Fibroblast of villous mesenchyme (primary cell): ENCODE measurements at places on chromosomes 13 and 19. TPM values are rescaled to one million over a fixed set of nuclear protein-coding genes. Genes with fewer than 3 reads are reported as not detected.
A peak's percentile ranks its signal among the peaks of the same experiment; 100 is the strongest.

The PALM gene
- total RNA-seq, result 0.32 and 1.7 TPM in 2 replicates

The KLF16 gene
- total RNA-seq, result 10.4 and 16.8 TPM in 2 replicates

The GRK1 gene
- not detected in 2 replicates for total RNA-seq

The ASF1B gene
- 8.1 and 8.2 TPM in 2 replicates for total RNA-seq

The ICAM1 gene
- 75.1 and 244 TPM in 2 replicates for total RNA-seq

The PTGIR gene
- 3.5 and 5.5 TPM in 2 replicates for total RNA-seq

The IL11 gene
- total RNA-seq, result 3.0 and 5.2 TPM in 2 replicates

The MICU2 gene
- total RNA-seq, result 42.8 and 56.6 TPM in 2 replicates

The KLK11 gene
- total RNA-seq, result not detected in 2 replicates

The ATP1A3 gene
- not detected in 2 replicates for total RNA-seq

GRCh38 chr13:29452773-29453616, 142.5 kb downstream of the SLC7A1 start:
- DNase-seq, result no peak

DNA sequence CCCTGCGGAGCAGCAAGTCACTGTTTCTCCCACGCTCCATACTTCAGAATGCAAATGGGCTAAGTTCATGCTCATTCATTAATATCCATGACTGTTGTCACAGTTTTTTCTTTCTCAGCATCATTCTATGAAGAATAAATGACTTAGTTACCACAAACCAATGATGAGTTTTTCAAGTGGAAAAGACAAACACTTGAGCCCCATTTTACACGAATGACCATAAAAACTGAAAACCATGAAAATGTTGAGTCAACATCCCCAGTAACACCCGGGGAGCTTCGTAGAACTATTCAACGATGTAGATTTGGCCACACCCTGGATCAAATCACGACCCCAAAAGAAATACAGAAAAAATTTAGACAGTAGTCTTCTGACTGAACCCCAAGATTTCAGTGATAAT, 99.8 kb upstream of the GJB6 start:
- no peak for DNase-seq

DNA sequence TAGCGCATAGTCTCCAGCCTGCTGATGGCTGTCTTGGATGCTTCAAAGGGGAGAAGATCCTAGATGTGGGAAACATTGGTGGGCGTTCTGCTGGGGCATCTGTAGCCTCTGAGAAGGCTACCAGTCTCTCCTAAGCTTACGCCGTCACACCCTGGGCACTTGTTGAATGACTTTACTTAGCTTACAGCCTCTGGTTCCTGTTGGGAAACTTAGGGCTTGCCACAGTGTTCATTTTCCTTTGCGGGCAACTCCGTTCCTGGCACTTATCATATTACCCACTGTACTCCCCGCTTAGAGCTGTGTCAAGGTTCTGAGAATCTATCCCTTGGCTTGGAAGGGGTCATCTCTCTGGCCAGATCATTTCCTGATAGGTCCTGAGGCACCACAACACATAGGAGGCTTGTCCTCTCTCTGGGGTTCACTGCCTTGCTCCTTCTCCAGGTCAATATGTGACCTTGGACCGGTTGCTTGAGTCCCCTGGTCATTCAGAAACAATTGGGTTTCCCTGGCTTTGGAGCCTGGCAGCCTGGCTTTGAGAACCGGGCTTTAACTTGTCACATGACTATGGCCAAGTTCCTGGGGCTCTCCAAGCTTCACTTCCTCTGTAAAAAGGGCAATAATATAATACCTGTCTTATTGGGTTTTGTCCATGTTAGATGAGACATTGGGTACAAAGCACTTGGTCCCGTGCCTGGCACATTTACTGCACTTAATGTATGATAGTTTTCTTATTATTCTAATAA, 20.5 kb upstream of the ALOX5AP start:
- DNase-seq, result no peak

GRCh38 chr19:47765523-47766358, 12.8 kb upstream of the SELENOW start:
- DNase-seq, result peak; percentile 56

DNA sequence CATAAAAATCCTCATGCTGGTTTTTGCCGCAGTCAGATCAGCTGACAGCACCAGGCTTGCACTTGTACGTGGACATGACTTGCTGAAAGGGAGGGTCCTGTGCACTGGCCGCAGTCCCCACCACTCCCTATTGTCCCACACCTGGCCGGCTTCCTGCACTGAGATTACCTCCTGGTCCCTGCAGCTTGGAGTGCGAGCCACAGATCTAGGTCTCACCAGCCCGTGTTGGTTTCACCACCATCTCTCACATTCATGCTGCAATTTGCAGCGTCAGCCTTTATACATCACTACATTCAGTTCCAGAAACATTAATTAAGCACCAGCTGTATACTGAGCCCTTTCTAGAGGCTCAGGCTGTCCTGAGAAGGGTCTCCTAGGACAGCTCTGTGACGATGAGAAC, 15.0 kb upstream of the CD22 start:
- DNase-seq, result no peak

- no peak for DNase-seq
Measured at GRCh38 chr13:26831336-26831908, 70.8 kb upstream of the GPR12 start.

DNA sequence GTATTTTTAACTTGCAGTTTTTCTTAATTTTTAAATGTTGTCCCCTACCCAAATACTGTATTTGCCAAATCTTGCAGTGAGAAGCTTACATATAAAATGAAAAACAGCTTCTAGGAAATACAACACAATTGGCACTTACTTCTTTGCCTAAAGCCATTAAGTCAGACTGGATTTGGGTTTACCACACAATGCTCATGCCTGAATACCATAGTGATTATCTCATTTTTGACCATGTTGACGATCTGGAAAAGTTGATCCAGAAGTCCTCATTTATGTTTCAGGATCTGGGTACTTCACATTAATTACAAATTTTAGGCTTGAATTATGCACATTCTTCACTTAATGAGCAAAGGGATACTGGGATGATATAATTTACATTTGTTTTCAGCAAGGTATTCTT, 2.4 kb downstream of the RNF6 start:
- DNase-seq, result peak; percentile 11

DNA sequence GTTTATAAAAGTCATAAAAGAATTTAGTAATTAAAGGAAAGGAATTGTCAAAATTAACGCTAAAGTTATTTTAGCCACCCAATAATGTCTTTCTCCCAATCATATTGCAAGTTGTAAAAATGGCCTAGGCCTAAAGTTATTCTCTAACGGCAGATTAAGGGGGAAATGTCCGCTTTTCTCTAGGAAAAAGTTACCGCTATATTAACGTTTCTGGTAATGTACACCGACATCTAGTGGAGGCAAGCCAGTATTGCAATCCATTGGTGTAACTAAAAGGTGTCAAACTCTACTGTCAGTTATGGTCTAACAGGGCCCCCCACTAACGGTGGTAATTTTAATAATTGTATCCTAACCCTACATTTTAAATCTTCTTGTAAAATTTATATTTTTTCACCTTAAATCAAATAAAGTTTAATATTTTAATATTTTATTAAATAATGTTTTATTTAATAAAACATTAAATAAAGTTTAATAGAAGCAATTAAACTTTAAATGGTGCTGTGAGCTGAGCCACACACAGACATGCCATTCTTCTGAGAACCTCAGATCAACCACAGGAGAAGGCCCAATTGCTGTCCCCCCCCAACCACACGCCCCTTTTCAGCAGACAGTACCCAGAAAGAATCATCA, 35.9 kb upstream of the ZSCAN5A start:
- peak; percentile 46 for DNase-seq

DNA sequence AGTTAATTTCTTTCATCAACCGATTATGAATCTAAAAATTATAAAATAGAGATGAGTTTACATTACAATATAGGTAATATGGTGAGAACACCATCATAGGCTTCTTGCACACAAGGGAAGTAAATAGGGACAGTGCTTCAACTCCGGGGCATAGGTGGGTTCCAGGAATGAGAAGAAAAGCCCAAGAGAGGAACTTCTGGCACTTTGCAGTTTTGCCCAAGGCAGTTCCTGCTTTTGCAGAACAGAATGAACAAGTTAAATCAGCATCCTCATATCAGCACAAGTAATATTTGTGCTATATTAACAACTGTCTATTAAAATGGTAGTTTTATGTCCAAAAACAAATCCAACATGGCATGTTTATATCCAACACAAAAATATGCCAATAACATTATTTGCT, 60.1 kb downstream of the DACH1 start:
- no peak for DNase-seq

- DNase-seq, result peak; percentile 94
Measured at GRCh38 chr19:21568816-21569493, 63.6 kb downstream of the ZNF429 start.

DNA sequence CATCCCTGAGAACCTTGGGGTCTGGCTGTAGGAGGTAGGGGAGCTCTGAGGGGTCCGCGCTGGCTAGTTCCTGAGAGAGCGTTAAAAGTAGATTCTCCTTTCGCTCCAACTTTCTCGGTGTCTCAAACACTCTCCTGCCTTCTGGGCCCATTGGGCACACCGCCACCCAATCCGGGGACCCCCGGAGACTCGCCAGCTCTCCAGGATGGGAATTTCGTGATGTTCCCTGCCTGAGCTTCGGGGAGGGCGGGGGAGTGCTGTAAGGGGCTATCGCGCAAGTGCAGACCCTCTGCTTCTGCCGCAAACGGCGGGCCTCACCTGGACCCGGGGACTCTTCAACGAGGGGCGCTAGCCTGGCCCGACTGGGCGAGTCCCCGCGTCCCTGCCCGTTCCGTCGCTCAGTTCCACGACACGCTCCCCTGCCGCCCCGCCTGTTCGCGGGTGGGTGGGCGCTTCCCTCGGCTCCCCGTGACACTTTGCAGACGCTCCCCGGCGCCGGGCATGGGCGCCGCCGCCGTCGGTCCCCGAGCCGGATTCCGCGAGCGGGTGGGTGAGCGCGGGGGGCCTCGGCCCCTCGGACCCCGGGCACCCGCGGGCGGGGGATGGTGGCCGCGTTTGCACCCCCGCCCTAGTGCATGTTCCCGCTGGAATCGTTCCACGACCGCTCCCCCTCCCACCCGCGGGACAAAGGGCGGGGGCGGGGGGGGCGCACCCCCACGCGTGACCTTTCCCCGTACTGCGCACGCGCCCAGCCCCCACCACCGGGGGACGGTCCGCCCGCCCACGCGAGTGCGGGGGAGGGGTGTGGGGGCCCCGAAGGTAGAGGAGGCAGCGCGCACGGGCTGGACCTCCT, at the start of gene CCDC106:
CCDC106 (plus strand) TSS at position 481 of the 853 bp plus-strand sequence. CDS start 835 bp downstream, outside the sequence.
- DNase-seq, result peak; percentile 73

DNA sequence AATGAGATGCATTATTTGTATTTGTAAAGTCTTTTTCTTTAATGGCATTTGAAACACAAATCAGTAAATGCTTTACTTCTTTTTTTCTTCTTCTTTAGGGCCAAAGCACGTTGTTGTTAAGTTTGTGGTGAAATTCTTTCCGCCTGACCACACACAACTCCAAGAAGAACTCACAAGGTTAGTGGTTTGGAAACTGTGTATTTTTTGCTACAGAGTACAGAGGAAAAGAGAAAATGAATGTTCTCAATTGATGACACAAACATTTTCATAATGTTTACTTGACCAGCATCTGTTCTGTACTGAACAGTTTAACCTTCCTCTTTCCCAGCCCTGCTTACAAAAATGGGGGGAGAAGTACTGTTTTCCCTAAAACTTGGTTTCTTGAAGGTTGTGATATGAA, 190.9 kb upstream of the RNF113B start:
- DNase-seq, result peak; percentile 80

- DNase-seq, result no peak
Measured at GRCh38 chr19:55376241-55376933, at the start of gene TMEM190. TSS of gene TMEM190 (plus strand) at chr19:55376826. CDS start at chr19:55376854, 28 bp downstream.

- peak; percentile 28 for DNase-seq
Measured at GRCh38 chr19:42175952-42176648, 41.4 kb downstream of the DEDD2 start.

DNA sequence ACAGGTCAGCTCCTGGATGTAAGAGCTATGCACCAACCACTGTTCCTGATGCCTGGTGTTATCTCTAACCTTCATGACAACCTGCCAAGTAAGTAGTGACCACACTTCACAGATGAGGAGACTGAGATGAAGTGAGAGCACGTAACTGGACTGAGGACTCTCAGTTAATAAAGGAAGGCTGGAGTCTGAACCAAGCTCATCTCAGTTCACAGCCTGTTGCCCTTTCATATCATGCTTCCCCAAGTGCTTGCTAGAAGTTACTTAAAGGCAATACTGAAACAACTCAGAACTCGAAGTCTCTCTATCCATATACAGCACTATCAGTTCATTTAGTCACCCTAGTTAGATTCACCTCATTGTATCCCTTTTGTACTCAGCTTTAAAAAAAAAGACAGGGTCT, 119.7 kb downstream of the ABCC4 start:
- DNase-seq, result no peak
